Glomerular endothelial cell (primary cell): ENCODE measurements at places on chromosomes 12 and 14. TPM values are rescaled to one million over a fixed set of nuclear protein-coding genes. Genes with fewer than 3 reads are reported as not detected.

The GYS2 gene
- not detected in 2 replicates for total RNA-seq

The COCH gene
- 1.1 and 1.8 TPM in 2 replicates for total RNA-seq

The HHIPL1 gene
- total RNA-seq = 2.6 and 4.3 TPM in 2 replicates

The KSR2 gene
- total RNA-seq = 1.3 and 3.6 TPM in 2 replicates

The DPY19L2 gene
- total RNA-seq = 3.3 and 3.5 TPM in 2 replicates
